ENCODE measurements at places on chromosomes 7 and 10.

DNA sequence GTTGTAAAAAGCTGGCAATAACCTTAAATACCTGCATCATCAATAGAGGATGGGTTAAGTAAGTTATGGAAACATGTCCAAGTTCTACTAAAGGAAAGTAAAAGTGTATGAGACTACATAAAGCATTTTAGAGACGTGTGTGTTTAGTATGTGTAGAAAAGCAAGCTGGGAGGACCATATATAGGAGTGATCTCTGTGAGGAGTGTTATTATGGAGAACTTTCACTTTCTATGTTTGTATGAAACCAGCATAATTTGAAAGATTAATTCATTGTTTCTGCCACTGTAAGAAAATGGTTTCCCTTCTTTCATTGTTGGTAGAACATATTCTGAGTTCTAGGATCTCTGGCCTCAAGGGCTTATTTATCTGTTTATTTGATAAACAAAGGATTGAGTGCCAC lies 19.2 kb upstream of the PDLIM1 start:
- no peak for DNase-seq

DNA sequence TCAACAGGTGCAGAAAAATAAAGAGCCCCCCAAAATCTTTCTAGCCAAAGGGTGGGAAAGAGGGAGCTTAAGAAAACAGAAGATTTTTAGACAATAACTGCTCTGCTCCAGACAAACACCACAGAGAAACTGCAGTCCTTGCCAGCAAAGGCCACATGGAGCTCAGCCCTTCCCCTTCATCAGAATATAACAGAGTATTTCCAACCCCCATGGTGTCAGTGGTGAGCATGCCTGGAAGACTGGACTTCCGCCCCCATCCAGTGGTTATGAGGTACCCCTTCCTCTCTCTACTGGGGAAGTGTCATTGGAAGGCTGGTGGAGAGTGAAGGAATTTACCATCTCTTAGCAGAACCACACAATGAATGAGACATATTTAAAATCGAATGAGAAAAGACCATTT lies 1007.3 kb upstream of the CELF2 start:
- no peak for DNase-seq

DNA sequence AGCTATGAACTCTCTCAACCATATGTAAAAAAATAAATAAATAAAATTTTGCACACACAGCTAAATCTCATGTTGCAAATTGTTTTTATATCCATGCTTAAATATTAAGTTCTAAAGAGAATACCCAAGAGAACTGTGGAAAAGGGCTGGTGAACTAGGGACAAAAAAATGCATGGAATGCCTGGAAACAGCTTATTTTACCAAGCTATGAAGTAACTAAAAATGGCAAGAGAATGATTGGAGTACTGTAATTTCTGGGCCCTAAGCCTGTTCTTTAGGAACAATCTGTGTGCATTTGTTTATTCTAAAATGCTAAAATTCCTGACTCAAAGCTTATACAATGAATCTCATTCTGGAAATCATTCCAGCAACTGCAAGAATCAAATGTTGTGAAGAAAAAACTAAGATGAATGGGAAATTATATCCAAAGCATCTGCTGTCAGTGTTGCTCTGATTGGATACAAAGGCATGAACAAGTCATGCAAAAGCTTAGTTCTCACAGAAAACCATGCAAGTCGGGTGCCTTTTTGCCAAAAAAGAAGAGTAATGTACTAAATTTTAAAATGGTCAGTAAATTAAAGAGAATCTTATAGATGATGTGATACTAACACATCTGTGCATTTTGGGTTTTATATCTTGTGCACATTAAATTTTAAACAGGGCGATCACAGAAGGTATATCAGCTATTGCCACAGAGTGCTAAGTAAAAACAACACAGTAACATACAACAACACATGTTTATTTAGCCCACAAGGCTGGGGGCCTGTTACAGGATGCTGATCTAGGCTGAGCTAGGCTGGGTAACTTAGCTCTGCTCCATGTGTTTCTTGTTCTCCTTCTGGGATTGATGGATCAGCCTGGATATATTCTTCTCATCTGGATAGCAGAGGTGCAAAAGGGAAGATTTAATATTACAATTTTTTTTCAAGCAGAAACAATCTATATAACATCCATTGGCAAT lies 453.5 kb upstream of the SEMA3A start:
- peak; percentile 18 for DNase-seq

- DNase-seq, result no peak
Observed at GRCh38 chr10:112376396-112376790, 2.5 kb downstream of the ACSL5 start.

GRCh38 chr7:55280031-55280454 lies 85.1 kb upstream of the LANCL2 start:
- peak; percentile 60 for DNase-seq

GRCh38 chr10:112308125-112308502 lies 24.9 kb downstream of the TECTB start:
- no peak for DNase-seq

DNA sequence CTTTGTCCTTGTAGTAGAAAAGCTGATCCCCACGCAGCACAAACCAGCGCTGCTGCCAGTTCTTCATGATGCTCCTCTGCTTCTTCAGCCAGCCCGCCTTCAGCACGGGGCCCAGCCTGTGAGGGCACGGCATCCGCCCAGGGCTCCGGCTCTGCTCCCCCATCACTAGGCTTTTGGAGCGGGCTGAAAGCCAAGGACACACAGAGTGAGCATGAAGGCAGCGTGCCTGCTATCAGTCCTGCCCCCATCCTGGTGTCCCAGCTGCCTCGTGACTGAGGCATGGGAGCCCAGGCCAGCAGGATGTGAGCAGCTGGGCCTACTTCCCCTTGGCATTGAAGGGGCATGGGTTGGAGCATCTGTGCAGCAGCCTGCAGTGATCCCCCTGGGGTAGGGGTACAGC lies 21.9 kb downstream of the ARHGAP22 start:
- DNase-seq, result no peak

DNA sequence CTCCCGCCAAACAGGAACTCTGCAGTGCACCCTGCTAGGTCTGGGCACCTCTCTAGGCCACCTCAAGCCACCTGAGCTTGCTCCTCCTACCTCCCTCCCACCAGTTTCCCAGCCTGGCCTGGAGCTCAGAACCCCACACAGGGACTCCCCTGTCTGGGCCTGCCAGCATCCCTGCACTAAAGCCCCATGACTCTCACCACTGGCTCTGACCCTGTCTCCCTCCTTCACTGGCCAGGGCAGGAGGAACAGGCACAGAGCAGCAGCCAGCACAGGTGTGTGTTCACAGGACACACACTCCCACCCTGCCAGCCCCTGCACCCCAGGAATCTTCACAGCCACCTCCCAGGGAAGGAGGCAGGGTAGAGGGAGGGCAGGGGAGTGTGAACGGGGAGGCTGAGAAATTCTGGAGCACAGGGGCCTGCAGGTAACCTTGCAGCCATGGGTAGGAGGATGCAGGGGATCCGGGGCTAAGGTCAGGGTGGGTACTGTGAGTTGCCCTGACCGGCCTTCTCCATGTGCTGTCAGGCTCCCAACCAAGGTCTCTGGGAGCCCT lies 13.9 kb upstream of the ANTXRL start:
- no peak for DNase-seq

DNA sequence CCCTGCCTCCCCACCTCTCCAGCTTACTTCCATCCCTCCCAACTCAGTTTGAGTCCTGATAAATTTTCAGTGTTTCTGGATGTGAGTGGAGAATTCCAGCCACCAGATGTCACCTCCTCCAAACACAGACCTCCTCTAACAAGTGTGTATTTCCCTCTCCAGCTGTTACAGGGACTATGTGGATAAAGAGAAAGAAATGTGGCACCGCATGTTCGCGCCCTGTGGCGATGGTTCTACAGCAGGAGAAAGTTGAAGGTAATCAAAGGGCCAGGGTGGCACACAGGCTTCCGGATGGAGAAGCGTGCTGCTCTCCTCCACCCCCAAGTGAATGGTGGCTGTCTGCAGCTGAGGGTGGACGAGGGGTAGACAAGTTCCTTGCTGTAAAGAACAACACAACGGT lies 14.7 kb downstream of the FKBP6 start:
- peak; percentile 25 for DNase-seq

GRCh38 chr7:98216941-98217622 lies 5.8 kb downstream of the BHLHA15 start:
- no peak for DNase-seq

GRCh38 chr7:144820552-144820951 lies 15.3 kb downstream of the TPK1 start:
- no peak for DNase-seq

DNA sequence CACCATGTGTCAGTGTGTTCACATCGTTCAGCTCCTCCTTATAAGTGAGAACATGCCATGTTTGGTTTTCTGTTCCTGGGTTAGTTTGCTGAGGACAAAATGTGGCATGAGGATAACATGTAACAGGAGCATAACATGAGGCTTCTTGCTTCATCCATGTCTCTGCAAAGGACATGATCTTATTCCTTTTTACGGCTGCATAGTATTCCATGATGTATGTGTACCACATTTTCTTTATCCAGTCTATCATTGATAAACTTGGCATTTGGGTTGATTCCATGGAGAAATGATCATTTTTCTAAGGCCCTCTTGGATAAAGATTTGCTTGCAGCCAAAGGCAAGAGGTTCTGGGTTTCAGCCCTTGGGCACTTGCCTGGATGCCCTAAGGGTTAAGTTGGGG lies 128.5 kb upstream of the ZEB1 start:
- no peak for DNase-seq

- peak; percentile 55 for DNase-seq
Observed at GRCh38 chr7:129271500-129272355, 46.9 kb downstream of the AHCYL2 start.

DNA sequence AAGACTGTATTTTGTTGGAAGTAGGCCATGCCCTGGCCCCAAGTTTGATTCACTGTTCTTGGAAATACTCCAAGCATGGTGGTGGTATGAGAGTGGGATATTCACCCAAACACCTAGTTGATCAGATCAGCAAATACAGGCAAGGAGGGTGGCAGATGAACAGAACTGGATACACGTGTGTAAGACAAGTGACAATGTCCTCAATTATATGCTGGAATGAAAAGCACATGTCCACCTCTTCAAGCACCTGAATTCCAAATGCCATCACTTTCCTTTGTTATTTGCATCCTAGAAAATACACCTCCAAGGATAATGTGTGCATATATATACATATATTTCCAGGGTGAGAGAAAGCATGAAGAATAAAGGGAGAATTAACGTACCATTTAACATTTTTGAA lies 131.8 kb upstream of the ZEB1 start:
- DNase-seq, result no peak
